ENCODE measurements at places on chromosomes 13 and 19. TPM values are rescaled to one million over a fixed set of nuclear protein-coding genes. Genes with fewer than 3 reads are reported as not detected.

PROZ gene
- polyA plus RNA-seq, result 0.13 TPM

VSTM2B gene
- not detected for polyA plus RNA-seq

DNA sequence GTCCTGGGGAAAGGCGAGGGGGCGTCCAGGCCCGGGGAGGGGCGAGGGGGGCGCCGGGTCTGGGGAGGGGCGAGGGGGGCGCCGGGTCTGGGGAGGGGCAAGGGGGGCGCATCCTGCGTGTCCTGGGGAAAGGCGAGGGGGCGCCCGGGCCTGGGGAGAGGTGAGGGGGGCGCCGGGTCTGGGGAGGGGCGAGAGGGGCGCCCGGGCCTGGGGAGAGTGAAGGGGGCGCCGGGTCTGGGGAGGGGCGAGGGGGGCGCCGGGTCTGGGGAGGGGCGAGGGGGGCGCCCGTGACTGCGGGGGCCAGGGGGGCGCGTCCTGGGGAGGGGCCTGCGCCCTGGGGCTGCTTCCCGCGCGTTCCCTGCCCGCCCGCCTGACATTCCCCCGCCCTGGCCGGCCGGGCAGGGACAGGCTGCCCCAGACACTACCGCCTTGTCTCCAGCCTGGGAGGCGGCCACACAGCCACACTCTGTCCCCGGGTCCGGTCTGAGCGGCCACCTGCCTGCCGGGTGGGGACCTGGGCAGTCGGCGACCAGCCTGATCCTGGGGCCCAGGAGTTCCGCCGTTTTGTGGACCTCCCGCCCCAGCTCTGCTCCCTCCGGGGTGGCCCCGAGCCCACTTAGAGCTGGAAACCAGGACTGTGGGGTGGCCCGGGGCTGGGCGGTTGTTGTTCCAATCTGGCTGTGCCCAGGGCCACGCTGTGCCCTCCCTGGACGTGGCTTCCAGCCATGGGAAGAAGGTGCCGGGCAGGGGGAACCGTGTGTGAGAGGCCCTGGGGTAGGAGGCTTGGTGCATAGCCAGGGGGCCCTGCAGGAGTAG, 11.8 kb downstream of the PALM start:
- DNase-seq, result no peak

DNA sequence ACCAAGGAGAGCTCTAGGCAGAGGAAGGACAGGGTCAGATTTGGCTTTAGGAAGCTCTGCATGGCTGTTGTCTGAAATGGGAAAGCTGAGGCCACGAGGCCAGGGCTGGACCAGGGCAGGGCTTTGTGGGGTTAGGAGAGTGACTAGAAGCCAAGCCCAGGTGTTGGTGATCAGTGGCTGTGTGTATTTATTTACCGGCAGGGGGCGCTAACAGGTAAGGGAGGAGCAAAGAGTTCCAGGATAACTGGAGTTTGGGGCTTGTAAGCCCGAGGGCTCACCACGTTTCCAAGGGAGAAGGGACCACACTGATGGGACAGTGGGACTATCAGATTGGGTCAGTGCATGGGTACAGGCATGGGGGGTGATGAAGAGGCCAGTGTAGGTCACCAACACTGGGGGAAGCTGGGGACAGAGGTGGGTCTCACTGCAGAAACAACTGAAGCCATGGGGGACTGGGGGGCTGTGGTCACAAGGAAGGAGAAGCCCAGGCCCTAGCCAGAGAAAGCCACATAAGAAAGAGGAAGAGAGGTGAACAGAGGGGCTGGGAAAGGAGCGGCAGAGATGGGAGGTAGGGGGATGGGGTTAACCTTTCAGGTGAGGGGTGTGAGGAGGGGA, 3.9 kb downstream of the TMEM147 start:
- no peak for DNase-seq

GRCh38 chr19:5290336-5291262, 50.0 kb downstream of the PTPRS start:
- no peak for DNase-seq

GRCh38 chr13:46663206-46664037, 110.5 kb downstream of the LRCH1 start:
- no peak for DNase-seq

DNA sequence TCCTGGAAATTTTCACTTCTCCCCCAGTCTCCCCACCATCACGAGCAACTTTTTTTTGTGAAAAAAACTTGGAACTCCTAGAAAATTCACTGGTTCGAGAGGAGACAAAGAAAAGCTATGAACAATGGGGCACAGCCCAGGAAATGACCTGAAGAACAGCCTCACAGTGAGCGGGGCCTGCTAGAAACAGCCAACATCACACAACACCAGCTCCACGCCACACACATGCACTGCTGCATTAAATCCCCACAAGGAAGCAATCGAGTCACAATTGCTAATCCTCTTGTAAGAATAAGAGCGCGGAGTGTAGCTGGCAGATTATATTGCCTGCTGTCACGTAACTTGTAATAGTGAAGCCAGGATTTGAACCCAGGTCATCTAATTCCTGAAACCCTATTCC, 48.8 kb downstream of the SLC7A1 start:
- DNase-seq, result no peak

- no peak for DNase-seq
These were observed 32.3 kb downstream of the UGGT2 start for GRCh38 chr13:96020931-96021330.

FXYD7 gene
- 0.55 TPM for polyA plus RNA-seq

DNA sequence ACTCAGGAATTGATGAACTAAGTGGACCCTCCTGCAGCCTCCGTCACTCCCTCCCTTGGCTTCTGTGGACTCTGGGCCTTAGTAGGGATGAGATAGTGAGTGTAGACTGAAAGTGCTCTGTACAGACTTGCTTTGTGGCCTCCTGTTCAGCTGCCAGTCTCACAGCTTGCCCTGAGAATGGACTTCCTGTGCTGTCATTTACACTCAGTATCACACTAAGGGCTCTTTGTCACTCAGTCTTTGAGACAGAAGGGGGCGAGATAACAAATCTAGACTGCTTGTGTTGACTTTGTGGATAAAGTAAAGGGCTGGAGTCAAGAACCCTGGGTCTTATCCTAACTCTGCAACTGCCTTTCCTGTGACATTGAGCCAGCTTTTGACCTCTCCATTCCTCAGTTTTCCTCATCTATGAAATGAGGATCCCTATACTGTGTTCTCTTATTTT, 21.0 kb upstream of the SPRY2 start:
- DNase-seq, result no peak

- no peak for DNase-seq
These were observed 53.2 kb upstream of the RFC3 start for GRCh38 chr13:33764716-33765115.

GRCh38 chr19:36745870-36746269, 26.7 kb downstream of the ZNF850 start:
- DNase-seq, result no peak

CDK8 gene
- polyA plus RNA-seq, result 18.4 TPM

GRCh38 chr13:51329606-51330005, 9.9 kb upstream of the SERPINE3 start:
- no peak for DNase-seq

DNA sequence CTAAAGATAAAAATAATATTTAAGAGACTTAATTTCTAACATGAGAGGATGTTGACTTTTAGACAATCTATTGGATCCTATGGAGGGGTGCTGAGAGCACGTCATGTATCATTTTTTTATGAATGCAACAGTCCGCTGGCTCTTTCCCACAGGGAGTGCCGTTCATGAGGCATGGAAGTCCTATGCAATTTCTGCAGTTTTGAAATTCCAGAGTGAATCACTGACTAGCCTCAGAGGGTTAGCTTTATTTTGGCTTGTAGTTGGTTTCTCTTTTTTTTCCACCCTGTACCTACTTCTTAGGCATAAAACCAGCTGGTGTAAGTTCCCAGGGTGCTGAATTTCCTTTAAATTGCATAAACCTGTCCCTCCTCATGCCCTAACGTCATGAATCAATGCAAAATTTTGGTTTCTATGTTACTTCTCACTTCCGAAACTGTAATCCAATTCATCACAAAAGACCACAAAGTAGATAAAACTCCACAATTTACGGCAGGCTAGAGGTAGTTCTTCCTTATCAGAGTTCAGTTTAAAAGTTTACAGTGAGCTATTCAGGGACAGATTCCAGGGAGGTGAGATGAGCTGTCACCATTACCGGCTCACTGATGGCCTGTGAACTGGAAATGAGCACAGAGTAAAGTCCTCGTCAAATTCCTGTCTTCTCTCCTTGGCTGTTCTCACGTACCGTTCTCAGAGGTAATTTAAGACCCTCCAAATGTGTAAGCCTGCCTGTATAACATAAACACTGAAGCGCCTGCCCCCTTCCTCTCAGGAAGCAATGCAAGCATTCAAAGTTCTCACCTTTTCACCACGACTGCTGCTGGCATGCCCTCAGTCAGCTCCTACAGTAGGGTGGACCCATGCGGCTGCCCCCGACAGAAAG, 216.6 kb upstream of the SLC10A2 start:
- DNase-seq, result no peak

DNA sequence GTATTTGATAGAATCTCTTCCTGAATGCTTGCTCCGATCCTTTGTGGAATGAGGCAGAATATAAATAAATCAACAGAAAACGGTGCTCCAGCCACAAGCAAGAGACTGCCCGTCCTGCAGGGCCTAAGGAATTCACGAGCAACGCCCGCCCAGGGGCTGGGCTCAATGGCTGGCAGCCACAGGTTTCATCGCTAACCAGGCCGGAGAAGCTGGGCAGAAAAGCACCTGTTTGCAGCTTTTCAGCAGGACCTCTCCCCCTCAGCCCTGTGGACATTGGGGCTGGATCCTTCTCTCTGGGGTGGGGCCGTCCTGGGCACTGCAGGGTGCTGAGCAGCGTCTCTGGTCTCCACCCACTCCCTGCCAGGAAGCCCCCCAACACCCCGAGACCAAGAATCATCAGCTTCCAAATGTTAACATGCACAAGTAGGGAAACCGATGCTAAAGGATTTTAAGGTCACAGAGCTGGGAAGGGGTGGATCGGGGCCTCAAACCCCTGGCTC, 102.5 kb downstream of the GADD45B start:
- peak; percentile 38 for DNase-seq

- DNase-seq, result no peak
These were observed 559.9 kb downstream of the KCTD12 start for GRCh38 chr13:76326343-76326742.

ERVK3-1 gene
- polyA plus RNA-seq, result 50.7 TPM

- DNase-seq, result no peak
These were observed 238.2 kb upstream of the IRS2 start for GRCh38 chr13:110024645-110024980.

- DNase-seq, result no peak
These were observed 97.6 kb upstream of the MIR17HG start for GRCh38 chr13:91249861-91250260.

DNA sequence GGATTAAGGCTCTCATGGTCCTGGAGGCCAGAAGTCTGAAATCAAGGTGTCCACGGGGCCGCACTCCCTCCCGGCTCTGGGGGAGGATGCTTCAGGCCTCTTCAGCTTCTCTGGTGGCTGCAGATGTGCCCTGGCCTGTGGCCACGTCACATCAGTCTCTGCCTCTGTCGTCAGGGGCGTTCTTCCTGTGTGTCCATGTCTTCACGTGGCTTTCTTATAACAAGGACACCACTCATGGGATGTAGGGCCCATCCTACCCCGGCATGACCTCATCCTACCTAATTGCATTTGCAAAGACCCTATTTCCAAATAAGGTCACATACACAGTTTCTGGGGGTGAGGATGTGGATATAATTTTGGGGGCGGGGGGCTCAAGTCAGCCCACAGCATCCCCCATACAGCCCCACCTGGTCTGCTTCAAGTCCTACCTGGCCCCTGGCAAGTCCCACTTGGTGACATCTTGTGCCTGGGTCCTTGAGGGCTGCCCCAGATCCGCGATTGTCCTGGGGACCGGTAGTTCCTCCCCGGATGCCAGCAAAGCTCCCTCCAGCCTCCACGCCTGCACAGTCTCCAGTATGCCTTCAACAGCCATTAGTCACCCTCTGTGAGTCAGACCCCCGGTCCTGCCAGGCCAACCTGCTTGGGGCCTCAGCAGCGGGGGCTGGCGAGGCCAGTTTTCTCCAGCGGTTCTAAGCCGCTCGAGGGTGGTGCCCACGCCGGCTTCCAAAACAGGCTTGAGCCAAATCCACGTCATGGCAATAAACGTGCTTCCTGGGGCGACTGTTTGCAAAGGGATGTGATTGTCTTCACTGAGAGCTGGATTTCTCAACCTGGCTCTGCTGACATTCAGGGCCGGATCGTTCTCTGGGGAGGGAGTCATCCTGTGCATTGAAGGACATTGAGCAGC, 32.2 kb downstream of the MYO9B start:
- no peak for DNase-seq

MBD3L3 gene
- polyA plus RNA-seq, result not detected

GRCh38 chr13:45269204-45269603, 68.4 kb upstream of the KCTD4 start:
- no peak for DNase-seq

- no peak for DNase-seq
These were observed 776.9 kb downstream of the GPC5 start for GRCh38 chr13:92175330-92175729.

- DNase-seq, result no peak
These were observed 152.2 kb upstream of the RFC3 start for GRCh38 chr13:33665626-33666175.

DNA sequence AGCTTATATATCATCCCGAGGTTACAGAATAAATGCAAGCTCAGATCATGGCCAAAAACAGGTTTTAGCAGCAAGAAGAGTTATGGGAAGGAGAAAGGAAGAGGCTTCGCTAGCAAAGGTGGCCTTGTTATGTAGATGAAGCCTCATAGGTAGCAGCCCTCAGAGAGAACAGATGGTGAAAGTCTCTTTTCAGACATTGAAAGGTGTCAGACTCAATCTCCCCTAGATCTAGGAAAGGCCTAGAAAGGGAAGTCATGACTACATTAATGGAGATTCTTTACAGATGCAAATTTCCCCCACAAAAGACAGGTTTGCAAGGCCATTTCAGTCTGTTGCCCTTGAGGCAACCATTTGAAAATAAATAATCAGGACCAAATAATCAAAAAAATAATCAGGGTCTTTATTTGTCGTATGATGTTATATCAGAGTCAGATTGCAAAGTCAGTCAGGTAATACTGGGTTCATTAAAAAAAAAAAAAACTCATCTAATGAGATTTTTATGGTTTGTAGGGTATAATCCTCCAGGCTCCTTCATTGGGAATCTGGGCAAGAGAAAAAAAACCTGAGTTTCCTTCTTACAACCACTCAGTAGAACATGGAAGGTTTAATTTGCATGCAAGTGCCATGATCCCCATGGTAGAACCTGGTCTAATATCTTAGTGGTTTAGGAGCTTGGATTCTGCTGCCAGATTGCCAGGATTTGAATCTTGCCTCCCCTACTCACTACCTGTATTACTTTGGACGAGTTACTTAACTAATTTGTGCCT, 50.8 kb upstream of the HTR2A start:
- DNase-seq, result no peak

DPP9 gene
- polyA plus RNA-seq, result 26.1 TPM

ZBTB32 gene
- 0.41 TPM for polyA plus RNA-seq

Measured in left lung (tissue), 14 donors.